ENCODE measurements at places on chromosomes 2 and 18.

GRCh38 chr2:212083492-212083891 is 455.1 kb downstream of the ERBB4 start:
- no peak for DNase-seq

GRCh38 chr18:60180671-60181070 is 191.9 kb downstream of the MC4R start:
- DNase-seq, result no peak

DNA sequence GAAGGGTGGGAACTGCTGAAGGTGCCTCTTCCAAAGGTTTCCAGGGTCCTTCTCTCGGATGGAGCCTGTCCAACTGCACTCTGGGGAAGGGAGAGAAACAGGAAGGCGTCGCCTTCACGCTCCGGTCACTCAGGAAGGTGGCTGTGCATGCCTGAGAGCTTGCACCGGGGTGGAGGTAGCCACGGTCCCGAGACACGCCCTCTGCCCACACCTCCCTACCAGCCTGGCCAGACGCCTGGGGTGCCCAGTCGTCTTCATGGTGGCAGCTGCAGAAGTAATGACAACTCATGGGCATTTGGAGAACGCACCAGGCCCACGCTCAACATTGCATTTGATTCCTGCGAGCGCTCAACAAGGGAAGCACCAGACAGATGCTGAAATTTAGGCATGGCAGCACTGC is 59.9 kb downstream of the ADNP2 start:
- no peak for DNase-seq

DNA sequence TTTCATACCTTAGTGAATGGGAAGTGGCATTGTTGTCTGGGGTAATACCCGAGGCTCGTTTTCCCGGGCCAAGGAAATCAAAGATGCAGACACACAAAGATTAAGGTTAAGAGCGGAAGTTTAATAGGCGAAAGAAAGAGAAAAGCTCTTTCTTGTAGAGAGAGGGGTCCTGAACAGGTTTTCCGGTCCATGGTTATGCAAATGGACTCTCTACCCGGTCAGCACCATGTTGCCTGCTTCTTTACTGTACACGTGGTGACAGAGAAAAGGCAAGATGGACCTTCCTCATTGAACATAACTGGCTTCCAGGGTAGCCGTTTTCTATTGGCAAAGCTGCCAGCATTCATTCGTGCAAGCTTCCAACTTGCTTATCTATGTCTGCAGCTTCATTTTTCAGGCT is 2063.5 kb downstream of the SUCLG1 start:
- DNase-seq, result no peak

DNA sequence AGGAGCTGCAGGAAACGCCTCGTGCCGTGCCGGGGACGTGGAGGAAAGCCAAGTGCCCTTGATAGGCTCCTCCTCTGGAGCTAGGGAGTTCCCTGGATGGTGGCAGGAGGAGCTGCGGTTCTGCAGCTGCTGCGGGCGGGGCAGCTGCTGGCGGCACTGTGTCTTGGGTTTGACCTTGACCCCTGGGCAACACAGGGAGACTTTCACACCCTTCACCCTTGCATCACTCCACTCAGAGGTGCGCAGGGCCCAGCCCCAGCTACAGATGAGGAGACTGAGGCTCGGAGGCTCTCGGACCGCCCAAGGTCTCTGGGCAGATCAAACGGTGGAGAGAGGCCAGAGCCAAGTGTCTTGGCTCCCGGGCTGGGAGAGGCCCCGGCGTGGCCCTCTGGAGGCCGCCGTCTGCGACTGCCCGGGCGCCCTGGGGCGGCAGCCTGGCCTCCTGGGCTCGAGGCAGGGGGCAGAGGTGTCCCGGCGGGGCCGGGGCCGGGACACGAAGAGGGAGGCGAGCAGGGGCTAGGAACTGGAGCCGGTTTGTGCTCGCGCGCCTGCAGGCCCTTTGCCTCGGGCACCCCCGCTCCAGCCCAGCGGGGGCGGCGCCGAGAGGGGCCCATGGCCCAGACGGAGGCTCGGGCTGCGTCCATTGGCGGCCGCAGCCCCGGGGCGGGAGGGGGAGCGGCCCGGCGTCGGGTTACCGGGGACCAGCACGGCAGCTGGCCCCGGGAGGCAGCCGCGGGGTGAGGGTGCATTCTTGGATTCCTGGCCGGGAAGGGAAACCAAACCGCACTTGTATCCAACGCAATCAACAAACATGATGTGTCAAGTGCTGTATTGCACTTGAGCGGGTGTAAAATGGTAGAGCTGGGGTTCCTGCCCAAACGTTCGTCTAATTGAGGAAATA is 129.6 kb upstream of the SLC1A4 start:
- peak; percentile 70 for DNase-seq

DNA sequence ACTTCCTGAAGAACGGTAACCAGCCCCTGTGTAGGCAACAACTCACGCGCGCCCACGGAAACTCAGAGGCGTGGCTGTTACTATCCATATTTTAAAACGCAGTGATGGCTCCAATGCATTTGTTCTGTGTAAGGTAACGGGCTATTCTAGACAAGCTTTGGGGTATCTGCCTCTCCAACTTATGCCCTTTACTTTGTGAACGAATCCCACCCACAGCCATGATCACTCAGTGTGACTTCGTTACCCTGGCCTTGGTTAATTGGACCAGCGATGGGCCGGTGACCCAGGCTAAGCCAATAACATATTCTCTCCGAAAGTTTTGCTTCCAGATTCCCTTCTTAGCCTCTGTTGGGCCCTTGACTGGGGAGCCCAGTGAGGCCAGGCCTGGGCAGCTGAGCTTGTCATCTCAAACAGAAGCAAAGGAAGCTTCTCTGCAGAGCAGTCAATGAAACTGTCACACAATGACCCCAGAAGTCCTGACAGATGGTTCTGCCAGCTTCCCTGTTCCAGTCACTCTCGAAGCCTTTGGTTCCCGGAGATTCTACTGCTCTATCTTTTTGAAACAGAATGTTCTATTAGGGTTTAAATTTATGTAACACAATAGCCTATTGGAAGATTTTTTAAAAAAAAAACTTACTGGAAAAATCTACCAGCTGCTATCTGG is 30.7 kb upstream of the ROCK2 start:
- DNase-seq, result no peak

GRCh38 chr2:182618672-182619079 is 97.4 kb upstream of the DNAJC10 start:
- DNase-seq, result no peak

DNA sequence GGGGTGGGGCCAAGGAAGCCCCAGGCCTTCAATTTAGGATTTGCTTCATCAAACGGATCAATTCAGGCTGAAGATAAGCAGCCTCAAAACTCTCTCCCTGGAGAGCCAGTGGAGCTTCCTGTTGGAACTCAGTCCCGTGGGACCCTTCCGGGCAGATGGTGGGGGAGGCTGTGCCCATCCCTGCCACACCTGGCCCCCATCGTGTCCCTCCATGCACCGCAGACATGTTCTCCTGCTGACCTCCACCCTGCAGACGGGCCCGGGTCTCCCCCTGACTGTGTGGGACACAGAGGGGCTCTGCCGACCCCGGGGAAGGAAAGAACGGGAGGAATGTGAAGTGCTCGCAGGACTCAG is 144.2 kb downstream of the TPO start:
- DNase-seq, result no peak

- DNase-seq, result no peak
These were observed 38.4 kb downstream of the HS6ST1 start for GRCh38 chr2:128280158-128280871.

- no peak for DNase-seq
These were observed 21.4 kb upstream of the CCBE1 start for GRCh38 chr18:59718464-59719157.

GRCh38 chr2:233535271-233535670 is 31.3 kb downstream of the USP40 start:
- DNase-seq, result no peak

DNA sequence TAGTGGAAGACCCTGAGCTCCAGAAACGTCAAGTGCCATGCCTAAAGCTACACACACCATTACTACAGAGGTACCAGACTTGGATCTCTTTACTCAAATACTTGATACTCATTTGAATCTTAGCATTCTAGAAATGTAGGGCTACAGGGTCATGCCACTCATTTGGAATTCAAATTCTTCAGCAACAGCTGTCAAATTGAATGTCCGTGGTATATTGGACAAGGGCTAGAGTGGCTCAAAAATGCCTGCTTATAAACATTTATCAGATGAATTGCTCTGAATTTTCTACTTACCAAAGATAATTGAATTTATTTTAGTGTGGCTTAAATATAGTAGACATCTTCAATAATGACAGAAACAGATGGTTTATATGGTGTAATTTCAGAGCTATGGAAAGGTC is 669.7 kb downstream of the SLC4A3 start:
- no peak for DNase-seq

DNA sequence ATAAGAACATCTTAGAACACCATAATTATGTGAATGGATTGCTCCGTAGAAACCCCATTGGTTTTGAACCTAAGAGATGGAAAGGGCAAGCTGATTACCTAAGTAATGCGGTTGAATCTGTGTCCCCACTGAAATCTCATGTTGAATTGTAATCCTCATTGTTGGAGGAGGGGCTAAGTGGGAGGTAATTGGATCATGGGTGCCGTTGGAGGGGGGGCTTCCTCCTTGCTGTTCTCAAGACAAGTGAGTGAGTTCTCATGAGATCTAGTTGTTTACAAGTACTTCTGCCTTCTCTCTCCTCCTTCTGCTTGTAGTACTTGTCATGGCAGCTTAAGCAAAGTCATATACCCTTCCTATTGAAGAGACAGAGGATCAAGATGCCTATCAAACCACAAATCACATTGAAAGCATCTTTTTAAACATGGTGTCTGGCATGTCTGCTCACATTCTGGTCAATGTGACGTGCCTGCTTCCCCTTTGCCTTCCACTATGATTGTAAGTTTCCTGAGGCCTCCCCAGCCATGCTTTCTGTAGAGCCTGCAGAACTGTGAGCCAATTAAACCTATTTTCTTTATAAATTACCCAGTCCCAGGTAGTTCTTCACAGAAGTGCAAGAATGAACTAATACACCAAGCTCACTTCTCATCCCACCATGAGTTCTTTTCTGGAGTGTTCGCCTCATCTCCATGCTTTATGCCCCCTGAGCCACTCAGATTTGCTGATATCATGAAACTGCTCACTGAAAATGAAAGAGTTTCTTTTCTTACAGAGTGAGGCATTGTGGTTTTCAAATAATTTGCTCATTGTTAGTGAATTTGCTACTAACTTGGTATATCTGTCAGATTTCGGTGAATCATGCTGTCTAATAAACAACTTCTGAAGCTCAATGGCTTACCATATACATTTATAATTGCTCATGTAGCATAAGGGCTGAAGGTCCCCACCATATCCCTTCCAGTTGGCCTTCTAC is 23.6 kb downstream of the KCNE4 start:
- DNase-seq, result no peak

DNA sequence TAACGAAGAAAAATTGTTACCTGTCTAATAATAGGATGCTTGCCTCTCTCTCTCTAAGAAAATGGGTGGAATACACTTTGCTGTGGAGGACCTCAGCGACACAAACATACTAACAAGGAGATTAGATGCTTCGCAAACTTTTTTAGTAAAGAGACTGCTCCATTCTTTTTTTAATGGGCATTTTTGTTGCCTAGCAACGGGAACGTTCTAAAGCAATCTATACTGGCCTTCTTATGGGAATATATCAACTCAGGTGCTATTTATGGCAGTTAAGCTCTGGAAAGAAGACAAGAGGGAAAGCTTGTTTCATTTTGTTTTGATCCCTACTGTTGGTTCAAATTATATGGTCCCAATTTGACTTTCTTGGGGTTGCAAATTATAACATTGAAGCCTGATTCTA is 86.8 kb upstream of the CBLN2 start:
- DNase-seq, result peak; percentile 14

GRCh38 chr2:134865067-134865787 is 26.8 kb downstream of the ACMSD start:
- no peak for DNase-seq

DNA sequence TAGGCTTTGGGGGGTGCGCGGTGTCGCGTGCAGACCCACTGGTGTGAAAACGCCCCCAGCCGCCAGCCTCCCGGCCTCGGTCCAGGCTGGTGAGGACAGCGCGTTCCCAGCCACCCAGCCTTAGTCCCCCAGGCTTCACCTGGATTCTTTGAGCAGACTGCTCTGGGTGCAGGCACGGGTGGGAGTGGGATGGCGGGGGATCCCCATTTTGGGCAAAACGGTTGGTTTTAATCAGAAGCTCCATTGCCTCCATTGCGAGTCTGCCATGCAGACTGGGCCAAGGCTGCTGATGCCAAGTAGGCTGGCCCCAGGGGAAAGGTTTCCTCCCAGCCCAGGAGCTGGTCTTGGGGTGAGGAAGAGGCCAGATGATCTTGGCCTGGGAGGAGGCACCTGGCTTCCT is 445 bp downstream of the MLPH start:
- no peak for DNase-seq

DNA sequence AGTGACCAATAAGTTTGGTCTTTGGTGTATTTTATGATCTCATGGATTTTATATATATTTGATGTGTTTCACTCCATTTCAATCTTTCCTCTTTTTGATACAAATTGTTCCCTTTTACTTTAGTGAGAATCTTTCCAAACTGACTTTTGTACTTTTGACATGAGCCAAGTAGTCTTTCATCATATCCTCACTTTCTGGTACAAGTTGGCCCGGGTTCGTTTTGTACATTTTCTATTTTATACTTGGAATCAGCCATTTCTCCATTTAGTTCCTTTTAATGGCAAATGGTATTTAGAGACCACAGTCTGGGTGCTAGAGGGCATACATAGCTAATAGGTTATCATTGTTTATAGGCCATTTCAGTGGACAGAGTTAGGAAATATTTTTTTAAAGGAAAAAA is 147.9 kb upstream of the MYO3B start:
- no peak for DNase-seq

DNA sequence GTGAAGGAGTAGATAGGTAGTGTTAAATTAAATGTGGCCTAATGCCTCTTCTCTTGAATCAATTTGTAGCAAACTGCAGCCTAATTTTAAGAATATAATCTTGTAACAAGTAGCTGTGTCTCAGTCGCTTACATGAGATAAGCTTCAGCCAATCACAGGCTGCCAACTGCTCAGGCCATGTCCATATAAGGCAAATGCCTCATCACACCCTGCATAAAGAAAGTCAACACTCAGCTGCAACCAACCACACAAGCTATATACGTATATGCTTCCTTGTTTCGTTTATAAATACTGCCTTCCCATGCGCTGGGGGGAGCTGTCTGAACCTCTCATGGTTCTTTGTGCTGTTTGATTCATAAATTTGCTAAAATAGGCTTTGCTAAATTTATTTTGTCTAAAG is 476.3 kb downstream of the TRIB2 start:
- DNase-seq, result peak; percentile 5

GRCh38 chr2:109428281-109428680 is 185.5 kb downstream of the SEPTIN10 start:
- DNase-seq, result no peak

GRCh38 chr2:120283649-120284048 is 31.0 kb downstream of the RALB start:
- DNase-seq, result no peak

- no peak for DNase-seq
These were observed 403 bp downstream of the TMEM127 start for GRCh38 chr2:96265349-96265839.

DNA sequence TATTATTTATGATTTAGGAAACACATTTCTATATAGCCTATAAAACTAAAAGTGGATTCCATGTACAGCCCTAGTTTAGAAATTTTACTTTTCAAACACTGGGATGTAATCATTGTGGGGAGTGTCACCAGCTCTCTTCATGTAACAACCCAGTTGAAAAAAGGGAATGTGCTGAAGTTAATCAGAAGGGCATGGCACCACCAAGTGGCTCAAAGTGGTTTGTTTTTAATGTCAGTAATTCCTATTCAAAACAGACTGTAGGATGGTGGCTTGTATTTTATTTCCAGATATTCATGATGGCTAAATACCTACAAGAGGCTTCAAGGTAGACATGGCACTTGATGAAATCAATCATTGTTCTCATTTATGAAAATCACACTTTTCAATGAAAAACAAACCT is 58.1 kb upstream of the TMEM182 start:
- peak; percentile 23 for DNase-seq
